OCI-LY7 (cell line): ENCODE measurements at places on chromosomes 1 and 21.

DNA sequence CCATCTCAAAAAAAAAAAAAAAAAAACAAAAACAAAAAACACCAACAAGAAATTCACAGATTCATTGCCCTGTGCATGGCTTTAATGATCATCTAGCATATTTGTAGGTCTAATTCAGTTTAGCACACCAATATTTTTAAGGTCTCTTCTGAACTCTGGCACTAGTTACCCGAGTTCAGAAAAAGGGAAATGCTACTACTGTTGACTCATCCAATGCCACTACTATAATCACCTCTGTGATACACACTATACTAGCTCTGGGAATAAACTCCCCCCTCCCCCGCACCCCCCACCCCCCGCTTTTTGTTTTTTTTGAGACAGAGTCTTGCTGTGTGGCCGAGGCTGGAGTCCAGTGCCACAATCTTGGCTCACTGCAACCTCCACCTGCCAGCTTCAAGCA, 55.6 kb downstream of the FBXO42 start:
- DNase-seq = no peak

DNA sequence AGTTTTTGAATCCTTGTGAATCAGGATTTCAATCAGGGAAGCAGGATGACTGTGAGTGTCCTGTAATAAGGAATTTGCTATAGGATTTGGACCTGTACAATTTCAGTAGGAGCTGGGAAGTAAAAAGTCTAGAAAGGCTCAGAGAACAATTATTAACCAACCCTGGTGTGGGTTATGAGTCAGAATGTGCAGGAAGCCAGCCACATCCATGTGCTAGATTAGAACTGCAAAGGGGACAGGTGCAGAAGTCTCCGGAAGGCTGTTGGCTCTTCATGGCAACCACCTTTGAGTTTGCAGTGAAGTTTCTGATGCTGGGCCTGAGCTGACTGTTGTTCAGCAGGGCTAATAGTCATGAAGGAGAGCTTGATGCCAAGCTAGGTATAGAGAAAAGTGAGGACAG, 70.7 kb downstream of the SPATA46 start:
- DNase-seq = no peak

DNA sequence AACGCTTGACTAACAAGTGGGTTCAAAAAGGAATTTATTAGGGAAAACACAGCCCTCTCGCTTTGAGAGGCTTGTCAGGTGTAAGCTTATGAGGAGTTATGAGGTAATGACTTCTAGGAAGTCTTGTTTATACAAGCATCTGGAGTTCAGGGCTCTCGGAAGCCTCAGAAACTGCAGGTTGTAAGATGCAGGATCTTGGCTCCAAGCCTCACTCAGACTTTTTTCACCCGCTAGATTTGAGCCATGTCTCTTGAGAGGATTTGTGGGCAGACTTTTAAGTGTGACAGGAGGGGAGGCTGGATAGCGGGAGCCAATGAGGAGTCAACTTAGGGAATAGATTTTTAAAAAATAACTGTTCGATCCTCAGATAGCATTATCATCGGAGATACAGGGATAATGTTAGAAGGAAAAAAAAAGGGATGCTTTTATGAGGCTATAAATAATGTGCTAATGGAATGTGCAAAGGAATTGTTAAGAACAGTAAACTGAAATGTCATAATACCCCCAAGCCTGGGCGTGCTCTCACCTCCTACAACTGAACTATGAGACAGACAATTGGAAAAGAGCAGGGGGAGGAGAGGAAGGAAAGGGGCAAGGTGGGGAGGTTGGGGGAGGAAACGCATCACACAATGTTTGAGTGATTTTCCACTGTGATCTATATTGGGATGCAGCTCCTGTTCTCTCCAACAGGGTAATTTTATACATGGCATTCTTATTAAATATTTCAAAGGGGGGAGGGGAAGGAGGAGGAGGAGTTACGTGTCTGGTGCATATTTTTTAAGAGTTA, 107.4 kb upstream of the ESRRG start:
- DNase-seq = no peak

GRCh38 chr1:247102381-247102780, 1.8 kb downstream of the ZNF669 start:
- DNase-seq = no peak

- DNase-seq = no peak
These were observed 67.3 kb upstream of the BCL10 start for GRCh38 chr1:85343612-85344255.

DNA sequence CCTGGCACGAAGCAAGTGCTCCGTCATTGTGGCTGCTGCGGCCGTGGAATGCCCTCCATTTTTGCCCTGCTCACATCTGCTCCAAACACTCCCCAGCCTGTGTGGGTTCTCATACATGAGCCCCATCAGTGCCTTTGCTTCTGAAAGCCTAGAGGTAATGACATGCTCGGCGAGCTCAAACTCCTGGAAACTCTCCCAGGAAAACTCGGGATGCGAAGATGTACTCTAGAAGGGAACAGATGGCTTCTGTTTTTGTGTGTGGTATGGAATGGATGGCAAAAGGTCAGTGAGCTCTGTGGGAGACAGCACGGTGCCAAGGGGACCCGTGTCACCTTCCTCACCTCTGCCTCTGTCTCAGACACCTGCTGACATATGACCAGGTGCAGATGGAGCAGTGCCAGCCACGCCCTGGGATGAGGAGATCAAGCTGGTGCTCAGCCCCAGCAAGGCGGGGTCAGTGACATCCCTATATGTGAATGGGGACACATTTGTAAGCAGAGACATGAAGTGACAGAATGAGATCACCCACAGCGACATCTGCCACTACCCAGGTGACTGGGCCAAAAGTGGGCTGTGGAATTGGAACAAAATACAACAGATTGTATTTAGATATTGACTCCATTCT, 84.1 kb upstream of the COX20 start:
- no peak for DNase-seq

- peak; percentile 75 for DNase-seq
These were observed 63.2 kb downstream of the CD247 start for GRCh38 chr1:167454894-167455785.

DNA sequence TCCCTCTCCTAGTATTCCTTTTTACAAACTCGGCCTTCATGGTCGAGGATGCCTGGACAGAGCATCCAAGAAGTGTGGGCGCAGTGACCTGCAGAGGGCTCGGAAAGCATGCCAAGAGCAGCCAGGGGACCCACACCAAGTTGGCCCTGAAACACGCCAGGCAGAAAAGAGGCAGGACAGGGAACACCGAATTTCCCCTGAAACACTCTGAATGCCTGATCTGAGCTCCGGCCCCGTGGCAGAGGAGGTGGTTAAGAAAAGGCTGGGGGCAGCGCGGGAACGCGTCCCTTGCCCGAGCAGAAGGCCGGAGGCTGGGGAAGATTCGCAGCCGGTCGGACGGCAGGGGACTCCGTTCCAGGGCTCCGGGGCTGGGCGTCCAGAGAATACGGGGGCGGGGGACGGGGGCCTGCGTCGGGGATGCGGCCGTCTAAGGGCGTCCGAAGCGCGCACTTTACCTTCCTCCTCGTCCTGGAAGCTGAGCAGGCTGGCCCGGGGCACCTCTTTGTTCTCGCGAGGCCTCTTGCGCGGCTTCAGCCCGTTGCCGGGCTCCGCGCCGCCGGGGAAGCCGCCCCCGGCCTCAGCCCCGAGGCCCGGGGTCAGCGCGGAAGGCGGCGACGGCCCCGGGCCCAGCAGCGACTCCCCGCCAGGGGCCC, 558 bp downstream of the PAXBP1 start:
- DNase-seq = peak; percentile 83

GRCh38 chr1:11858968-11859871, 475 bp upstream of the NPPB start:
- DNase-seq = peak; percentile 69

DNA sequence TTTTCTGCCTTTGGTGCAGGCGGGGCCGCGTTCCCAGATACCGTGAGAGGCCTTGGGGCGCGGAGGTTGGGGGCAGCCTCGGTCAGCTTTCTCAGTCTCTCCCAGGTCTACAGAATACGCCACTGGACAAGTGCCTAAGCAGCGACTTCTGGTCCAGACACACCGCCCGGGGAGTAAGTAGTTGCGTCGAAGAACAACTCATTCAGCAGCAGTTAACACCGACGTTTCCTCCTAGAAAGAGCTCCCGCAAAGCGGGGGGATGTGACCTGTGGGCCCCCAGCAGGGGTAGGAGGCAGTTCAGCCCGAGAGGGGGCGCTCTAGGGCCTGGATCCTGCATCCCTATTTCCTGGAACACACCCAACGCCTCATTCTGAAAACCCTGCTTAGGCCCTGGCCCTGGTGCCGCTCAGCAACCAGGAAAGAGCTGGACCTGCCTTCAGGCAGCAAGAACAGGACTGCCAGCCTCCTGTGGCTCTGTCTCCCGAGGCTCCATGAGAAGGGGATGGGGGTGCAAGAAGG, 6.5 kb upstream of the BARHL2 start:
- no peak for DNase-seq

GRCh38 chr1:43058545-43059360, 100.1 kb upstream of the SLC2A1 start:
- no peak for DNase-seq

DNA sequence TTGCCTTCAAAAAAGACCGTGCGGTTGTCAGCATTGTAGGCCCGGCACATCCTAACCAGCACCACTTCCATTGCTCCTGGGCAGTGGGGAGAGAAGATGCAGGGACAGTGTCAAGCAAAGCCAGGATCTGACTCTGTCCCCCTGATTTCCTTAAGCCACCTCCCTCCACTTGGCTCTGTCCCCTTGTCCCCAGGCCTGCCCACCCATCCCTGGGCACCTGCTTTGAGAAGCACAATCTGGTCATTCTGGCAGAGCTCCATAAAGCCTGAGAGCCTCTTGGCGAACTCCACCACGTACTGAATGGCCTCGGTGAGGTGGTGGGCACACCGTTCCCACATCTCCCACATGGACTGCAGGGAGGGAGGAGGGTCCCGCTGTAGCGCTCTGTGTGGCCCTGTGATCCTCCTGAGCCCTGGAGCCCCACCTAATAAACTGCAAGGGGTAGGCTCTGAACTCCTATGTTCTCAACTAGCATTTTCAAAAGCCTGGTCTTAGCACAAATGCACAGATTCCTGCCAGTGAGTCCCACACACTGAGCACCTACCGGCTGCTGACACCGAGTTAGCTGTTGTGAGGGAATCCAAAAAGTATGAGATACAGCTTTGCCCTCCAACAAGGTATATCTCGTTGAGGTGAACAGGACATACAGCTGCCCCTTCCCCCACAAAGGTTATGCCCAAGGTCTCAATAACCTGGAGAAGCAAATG, 8.2 kb upstream of the LINGO4 start:
- no peak for DNase-seq

- no peak for DNase-seq
These were observed 7.2 kb upstream of the SMIM12 start for GRCh38 chr1:34866762-34867109.

- DNase-seq = no peak
These were observed 4.4 kb downstream of the CENPS start for GRCh38 chr1:10434590-10434989.

GRCh38 chr1:87335175-87335884, 6.7 kb downstream of the LMO4 start:
- peak; percentile 77 for DNase-seq

GRCh38 chr21:41953249-41953830, 478 bp downstream of the C2CD2 start:
- no peak for DNase-seq

DNA sequence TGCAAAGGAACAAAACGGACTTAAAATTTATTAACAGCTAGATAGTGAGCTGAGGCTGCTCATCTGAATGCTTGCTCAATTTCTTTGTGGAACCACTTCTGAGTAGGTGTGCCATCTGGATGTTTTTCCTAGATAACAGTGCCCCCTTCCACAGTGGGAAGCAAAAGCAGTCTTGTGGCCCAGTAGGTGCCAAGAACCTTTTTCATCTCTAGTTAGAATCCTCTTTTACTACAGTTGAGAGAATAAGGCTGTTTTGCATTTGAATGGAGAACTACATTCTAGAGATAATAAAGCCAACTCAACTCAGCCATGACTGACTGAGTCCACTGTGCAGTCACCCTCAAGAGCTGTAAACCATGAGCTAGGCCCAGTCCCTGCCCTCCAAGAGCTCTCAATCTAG, 13.3 kb downstream of the F3 start:
- no peak for DNase-seq

DNA sequence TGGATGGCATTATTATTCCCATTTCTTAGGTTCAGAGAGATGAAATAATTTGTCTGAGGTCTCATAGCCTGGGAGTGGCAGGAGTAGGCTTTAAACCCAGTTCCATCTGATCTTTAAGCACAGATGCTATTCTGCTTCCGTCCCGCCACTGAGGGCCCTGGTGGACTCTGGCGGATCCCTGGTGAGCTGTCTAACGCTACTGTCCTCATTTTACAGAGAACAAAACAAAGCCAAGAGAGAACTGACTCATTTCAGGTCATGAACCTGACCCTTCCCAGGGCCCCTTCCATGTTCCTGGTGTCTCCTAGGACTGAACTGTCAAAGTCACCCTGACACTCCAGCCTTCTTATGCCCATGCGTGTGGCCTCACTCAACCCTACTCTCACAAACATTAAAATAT, 3.1 kb upstream of the GALE start:
- DNase-seq = no peak

- DNase-seq = no peak
These were observed 229.6 kb upstream of the JUN start for GRCh38 chr1:59013276-59013927.
